A673 (cell line): ENCODE measurements at places on chromosomes 1 and 21. TPM values are rescaled to one million over a fixed set of nuclear protein-coding genes. Genes with fewer than 3 reads are reported as not detected.

GRCh38 chr21:20649231-20649630 is 349.0 kb upstream of the NCAM2 start:
- DNase-seq: no peak

Gene C1orf185
- not detected in 2 replicates for total RNA-seq

GRCh38 chr1:196690582-196690981 is 38.7 kb downstream of the CFH start:
- DNase-seq: no peak

DNA sequence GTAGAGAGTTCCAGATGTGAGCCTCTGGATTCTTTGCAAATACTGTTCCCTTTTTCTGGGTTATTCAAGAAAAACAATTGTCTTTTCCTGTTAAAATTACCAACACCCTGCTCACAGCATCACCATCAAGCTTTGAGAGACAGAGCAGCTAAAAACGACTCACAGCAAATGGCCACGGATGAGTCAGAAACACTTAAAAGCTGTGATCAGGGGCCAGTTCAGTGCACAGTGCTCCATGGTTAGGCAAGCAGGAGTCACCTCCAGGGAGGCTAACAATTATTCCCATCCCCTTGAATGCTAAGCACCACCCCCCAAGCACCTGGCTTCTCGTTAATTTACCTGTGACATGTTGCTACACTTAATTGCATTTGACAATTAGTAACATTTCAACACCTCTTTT is 128.4 kb upstream of the CAMK1G start:
- no peak for DNase-seq

GRCh38 chr1:9120312-9120958 is 8.5 kb downstream of the GPR157 start:
- DNase-seq: no peak

Gene USH2A
- not detected in 2 replicates for total RNA-seq

- no peak for DNase-seq
These were observed 184.1 kb downstream of the RASAL2 start for GRCh38 chr1:178277793-178278530.

DNA sequence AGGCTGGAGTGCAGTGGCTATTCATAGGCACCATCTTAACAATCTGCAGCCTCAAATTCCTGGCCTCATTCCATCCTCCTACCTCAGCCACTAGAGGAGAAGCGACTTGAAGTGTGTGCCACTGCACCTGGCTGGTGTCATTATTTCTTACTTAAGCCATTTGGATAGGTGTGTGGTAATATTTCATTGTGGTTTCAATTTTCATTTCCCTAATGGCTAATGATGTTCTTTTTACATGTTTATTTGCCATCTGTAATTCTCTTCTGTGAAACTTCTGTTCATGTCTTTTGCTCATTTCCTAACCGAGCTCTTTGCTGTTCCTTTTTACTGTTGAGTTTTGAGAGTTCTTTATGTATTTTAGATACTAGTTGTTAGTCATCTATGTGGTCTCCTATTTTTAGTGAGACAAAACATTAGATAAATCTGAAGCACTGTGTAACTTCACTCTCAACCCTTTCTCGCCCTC is 66.8 kb downstream of the SLC27A3 start:
- no peak for DNase-seq

DNA sequence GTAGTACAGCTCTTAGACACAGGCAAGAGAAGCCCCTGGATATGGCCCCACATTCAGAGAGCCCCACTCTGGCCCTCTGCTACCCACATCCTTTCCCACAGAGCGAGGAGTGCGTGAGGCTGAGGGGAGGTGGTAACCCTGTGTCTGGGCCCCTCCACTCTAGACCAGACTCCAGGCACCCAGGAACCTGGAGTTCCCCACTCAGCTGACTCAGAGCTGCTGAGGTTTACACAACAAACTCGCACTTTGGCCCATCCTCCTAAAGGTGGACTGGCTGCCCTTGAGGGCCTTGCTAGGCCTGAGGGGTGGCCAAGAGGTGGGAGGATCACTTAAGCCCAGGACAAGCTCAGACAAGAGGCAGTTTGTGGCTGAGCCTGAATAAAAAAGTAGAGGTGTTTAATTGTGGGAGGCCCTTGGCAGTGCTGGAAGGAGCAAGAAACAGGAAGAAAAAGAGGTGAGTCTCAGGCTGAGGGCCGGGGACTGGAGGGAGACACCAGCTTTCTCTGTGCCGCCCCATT is 10.7 kb downstream of the MR1 start:
- DNase-seq: no peak

GRCh38 chr1:170617591-170618330 is 46.2 kb upstream of the PRRX1 start:
- no peak for DNase-seq

GRCh38 chr1:6511056-6511455 is 19.6 kb upstream of the PLEKHG5 start:
- no peak for DNase-seq

DNA sequence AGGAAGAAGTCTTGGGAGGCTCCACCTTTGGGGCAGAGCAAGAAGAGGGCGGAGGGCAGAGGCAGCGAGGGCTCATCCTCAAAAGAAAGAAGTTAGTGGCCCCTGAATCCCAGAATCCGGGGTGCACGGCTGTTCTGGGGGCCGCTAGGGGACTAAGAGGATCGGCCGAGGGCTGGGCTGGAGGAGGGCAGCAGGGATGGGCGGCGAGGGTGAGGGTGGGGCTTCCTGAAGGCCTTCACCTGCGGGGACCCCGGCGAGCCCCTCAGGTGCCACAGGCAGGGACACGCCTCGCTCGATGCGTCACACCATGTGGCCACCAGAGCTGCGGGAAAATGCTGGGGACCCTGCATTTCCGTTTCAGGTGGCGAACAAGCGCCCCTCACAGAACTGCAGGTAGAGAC is 23.9 kb downstream of the COL6A1 start:
- DNase-seq: no peak

DNA sequence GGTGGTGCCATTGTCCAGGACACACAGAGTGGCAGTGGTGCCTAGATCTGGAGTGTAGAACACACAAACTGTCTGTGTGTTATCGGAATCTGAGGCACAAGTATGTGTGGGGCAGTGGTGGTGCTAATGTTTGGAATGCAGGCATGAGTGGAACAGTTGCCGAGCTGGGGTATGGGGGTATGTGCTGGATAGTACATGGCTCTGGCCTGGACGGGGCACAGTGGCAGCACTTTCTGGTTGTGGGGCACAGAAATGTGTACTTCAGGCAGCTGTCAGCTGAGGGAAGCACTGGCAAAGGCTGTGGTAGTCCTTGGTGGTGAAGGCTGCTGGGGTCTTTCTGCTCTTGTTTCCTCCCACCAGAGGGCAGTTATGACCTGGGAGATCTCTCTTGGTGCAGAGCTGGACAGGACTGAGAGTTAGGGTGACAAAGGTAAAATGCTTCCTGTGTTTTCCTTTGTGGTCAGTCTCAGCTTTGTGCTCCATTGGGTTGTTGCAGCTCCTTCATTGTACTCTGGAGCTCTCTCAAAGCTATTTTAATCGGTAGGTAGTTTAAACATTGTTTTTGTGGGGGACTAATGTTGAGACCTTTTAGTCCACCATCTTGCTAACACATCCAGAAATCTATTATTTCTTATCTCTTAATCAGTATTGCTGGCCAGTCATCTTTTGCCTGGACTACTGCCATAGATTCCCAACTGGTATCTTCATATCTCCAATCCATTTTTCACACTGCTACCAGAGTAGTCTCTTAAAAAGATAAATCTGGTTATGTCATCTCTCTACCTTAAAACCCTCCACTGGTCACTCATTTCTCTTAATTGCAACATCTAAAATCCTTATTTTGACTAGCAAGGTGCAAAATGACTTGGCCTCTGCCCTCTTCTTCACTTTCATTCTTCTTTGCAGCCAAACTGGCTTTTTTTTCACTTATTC is 83.9 kb upstream of the NBPF4 start:
- DNase-seq: peak; percentile 19

Gene SKI
- total RNA-seq: 84.9 and 88.1 TPM in 2 replicates

Gene CCDC17
- total RNA-seq: 2.0 and 3.2 TPM in 2 replicates

DNA sequence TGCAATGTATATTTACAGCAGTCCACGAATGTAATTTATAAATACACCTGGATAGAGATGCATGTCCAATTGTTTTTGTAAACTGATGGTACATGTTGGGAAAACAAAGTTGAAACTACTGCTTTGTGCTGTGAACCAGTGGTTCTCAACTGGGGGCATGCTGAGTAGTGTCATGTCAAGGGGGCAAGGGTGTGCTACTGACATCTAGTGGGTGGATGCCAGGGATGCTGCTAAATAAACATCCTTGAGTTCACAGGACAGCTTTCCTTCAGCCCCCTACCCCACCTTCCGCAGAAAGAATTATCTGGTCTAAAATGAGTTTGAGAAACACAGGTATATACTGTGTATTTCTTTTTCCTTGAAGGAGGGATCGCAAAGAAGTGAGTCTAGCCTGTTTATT is 95.9 kb downstream of the RASAL2 start:
- DNase-seq: peak; percentile 78

DNA sequence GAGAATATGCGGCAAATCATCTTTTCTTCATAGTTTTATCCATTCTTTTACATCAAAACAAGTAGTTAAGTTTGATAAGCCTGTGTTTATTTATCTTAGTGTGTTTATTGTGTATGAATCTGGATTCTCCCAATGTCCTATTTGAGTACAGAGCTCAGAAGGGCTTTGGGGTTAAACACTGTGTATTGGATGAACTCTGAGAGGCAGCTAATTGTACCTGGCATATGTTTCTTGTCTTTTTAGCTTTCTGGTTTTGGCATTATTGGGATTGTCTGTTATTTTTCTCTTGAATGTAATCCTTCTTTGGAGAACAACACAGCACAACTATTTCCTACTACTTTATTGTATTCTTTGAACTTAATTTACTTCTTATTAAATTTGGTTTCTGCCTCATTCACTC is 906.9 kb downstream of the ADGRL2 start:
- DNase-seq: no peak

DNA sequence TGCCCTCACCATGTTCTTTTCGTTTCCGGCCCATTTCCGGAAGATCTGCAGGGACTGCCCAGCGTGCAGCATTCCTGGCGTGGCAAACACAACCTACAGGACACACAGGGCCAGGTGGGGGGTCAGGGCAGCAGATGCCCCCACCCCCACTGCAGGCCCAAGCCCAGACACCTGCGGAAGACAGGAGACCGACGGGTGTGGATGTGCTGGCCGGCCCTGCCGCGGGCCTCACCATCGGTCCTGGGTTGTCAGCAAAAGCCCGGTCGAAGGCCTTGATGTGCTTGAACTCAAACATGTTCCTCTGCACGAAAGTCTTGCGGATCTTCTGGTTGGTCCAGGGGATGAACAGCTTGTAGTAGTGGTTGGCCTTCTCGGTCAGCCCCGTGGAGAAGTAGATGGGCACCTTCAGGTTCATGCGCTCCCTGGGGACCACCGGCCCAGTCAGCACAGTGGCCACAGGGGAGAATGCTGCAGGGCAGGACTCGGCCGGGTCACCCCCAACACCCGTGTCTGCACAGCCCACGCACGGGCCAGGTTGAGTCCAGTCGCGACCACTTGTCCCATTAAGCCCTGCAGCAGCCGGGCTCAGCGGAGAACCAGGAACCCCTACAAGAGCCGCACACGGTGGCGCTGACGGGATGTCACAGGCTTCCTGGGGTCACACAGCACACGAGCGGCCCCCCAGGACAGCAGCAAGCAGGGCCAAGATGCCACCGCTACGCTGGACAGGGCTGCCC is 5.3 kb downstream of the PUSL1 start:
- no peak for DNase-seq

Gene ZNF695
- total RNA-seq: 14.1 and 15.9 TPM in 2 replicates

Gene ATP1A4
- total RNA-seq: not detected in 2 replicates

GRCh38 chr1:200415789-200416593 is 6.2 kb upstream of the ZNF281 start:
- DNase-seq: peak; percentile 43

DNA sequence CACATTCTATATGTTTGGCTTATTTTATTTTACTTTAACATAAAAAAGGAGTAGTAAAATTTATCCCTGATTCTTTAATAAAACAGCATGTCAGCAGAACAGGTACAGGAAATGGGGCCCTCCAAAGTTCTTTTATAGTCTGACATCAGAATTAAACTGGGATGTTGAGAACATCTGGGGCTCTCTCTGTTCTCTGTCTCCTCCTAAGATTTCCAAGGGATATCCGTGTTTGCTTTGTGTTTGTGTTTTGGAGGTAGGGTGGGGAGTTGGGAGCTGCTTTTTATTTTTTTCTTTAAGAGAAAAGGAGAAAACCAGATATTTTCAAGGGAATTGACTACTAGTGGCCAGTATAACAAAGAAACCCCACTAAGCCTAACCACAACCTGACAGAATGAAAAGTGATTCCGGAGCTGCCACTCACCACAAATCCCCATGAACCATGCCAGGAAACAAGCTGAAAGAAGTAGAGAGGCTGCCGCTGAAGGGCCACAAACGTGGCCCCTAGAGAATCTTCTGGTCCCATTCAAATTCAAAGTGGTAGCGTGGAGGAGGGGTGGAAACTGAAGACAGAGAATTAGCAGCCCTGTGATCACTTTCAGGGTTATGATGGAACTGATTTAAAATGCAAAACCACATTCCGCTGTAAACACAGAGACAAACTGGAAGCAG is 369.6 kb upstream of the ADGRL2 start:
- DNase-seq: no peak

Gene PADI1
- total RNA-seq: 0.56 and 0.72 TPM in 2 replicates

Gene MAEL
- not detected in 2 replicates for total RNA-seq

DNA sequence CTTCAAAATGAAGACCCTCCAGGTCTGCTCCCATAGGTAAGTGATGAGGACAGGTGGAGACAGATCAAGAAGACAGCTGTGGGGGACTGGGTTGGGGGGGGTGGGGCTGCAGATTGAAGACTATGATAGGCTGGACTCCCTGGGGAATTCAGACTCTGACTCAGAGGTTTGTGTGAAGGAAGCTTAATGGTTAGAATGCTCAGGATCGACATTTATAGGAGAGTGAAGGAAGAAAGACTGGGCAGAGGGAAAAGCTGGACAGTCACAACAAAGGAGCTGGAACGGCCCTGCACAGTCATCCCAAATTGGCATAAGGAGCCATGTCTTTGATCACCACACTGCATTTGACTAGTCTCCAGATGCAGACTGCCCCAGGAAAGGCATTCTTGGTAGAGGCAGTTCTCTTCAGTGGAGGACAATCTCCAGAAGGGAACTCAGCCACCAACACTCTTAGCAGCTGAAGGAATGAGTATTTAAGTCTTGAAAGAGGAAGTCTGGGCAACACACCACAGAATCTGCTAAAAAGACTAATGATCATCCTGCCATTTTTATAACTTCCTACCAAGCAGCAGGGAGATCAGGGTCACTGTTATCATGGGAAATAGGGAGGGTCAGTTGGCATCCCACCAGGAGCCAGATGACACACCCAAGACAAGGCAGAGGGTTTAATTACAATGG is 120.0 kb upstream of the ZC3H11B start:
- no peak for DNase-seq

GRCh38 chr1:204081791-204082513 is 9.0 kb downstream of the SOX13 start:
- DNase-seq: no peak

- DNase-seq: no peak
These were observed 3.0 kb upstream of the OR2C3 start for GRCh38 chr1:247539215-247539614.

Gene HES5
- total RNA-seq: not detected in 2 replicates

Gene ANGPTL3
- total RNA-seq: not detected in 2 replicates

Gene IL12RB2
- 0.39 and 0.70 TPM in 2 replicates for total RNA-seq

GRCh38 chr1:63405021-63405420 is 37.6 kb downstream of the ALG6 start:
- no peak for DNase-seq

GRCh38 chr1:208335371-208336136 is 91.4 kb upstream of the PLXNA2 start:
- no peak for DNase-seq

Gene SNX7
- total RNA-seq: 4.4 and 5.7 TPM in 2 replicates

- DNase-seq: no peak
These were observed 143.8 kb downstream of the DUSP10 start for GRCh38 chr1:221598122-221598521.
